ENCODE measurements at places on chromosomes 5 and 9.

DNA sequence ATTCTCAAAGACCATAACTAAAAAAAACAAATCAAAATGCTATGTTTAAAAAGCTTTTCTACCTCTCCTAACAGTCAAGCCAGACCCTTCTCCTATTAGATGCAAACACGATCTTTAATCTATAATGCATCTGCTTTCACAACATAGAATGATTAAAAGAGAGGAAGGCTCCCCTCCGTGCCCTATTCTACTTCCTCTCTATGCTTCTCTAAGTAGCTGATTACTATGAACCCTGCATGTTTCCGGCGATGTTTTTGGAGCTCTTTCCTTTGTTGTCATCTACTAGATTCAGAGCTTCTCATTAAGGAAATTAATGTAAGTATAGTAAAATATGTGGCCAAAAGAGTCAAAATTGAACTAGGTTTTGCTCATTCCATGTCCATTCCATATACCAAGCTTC lies 29.2 kb upstream of the CEP120 start:
- DNase-seq, result no peak

DNA sequence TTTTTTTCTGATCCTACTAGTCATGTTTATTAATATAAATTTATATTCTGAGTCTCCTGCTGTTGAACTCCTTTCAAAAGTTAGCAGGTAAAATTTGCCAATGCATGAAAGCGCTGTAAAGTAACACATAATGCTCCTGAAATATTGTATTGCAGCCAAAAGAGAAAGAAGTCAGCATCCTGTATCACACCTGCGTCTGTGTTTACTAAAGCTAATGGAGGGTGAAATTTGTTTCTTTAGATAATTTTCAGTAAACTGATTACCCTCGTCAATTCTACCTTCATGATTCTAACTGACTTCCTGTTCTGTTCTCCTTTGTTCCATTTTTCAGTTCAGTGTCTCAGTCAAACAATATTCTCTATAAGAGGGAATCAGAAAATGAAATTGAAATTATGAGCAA lies 415.4 kb downstream of the CDH9 start:
- no peak for DNase-seq

GRCh38 chr9:68978066-68978465 lies 35.8 kb downstream of the PRKACG start:
- DNase-seq, result no peak

GRCh38 chr5:93723005-93723404 lies 18.4 kb downstream of the POU5F2 start:
- DNase-seq, result no peak

GRCh38 chr5:30768056-30768690 lies 425.3 kb upstream of the CDH6 start:
- peak; percentile 49 for DNase-seq

- DNase-seq, result peak; percentile 23
Measured at GRCh38 chr5:180049185-180049548, 22.4 kb downstream of the RNF130 start.

DNA sequence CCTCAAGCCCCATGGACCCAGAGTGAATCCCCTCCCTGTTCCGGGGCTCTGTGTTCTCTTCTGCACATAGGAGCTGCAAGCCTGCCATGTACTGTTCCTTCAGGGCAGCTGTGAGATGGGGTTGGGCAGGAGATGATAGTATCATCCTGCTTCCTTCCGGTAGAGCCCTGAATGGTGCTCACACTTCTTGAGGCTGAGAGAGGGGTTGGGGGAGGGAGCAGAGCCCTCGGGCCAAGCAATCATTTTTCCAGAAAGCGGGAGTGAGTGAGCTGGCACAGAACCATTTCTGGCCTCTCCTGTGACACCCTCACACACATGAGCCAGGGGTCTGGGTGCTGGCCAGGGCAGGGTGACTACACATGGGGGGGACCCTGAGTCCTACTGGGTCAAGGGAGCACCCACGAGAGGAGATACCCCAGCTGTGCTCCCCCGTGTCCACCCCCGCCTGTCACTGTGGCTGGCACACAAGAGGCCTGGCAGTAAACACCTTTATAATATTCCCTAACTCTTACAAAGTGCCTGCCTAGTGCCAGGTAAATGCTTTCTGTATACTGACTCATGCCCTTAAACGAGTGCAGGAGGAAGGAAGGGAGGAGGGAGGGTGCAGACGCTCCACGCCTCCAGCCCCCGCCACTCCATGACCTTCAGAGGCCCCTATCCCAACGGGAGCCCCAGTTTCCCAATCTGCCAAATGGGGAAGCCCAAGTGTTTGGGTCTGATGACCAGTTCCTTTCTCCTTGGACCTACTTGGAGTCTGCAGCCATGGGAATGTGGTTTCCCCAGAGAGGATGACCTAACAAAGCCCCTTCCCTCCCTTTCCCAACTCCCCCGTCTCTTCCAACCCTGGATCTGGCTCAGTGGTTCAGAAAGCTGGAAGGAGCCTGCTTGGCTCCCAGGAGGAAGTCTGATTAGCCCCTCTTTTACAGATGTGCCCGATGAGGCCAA lies 15.5 kb downstream of the AKNA start:
- DNase-seq, result no peak

- no peak for DNase-seq
Measured at GRCh38 chr5:102737161-102737560, 17.9 kb upstream of the PAM start.

DNA sequence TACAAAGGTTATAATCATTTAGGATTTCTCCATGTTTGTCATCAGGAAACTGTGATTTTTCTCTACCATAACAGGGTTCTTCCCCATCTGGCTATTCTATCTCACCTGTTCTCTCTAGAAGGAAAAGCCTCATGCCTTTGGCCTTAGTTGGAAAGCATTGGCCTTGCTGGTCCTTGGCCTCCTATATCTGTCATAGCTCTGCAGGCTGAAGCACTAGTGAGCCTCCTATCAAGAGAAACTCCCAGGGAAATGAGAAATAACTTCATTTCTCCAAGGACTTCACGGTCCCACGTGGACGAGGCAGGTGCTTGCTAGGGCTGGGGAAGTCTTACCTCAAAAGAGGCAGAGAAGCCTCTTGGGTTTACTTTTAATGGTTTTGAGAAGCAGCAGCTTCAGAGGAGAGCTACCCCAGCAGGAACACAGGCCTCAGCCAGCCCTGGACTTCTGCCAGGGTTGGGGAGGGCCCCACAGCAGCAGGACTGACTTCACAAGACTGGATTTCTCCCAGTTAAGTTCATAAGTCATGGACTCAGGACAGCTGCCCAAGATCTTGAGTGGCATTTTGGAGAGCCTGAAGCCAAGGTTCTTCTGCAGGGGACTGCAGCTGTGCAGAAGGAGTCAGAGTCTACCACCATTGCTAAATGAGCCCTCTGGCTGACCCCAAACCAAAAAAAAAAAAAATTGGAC lies 15.8 kb upstream of the PSAT1 start:
- DNase-seq, result peak; percentile 91

GRCh38 chr5:97106216-97106581 lies 36.2 kb downstream of the LIX1 start:
- no peak for DNase-seq

GRCh38 chr5:10195301-10195700 lies 54.4 kb downstream of the ATPSCKMT start:
- no peak for DNase-seq

DNA sequence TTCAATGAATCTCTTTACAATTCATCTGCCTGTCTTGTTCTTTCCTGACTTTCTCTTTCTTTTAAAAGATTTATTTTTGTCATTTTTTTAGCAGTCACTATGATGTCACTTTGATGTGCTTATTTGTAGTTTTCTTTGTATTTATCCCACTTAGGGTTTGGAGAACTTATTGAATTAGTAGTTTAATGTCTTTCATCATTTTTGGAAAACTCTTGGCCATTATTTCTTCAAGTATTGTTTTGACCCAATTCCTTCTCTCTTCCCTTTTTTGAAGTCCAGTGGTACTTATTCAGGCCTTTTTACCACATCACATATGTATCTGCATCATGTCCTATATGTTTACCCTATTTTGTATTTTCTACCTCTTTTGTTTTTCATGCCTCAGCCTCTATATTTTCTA lies 48.9 kb upstream of the CCDC112 start:
- no peak for DNase-seq

GRCh38 chr5:159850160-159850559 lies 66.1 kb upstream of the ADRA1B start:
- DNase-seq, result peak; percentile 20

- no peak for DNase-seq
Measured at GRCh38 chr9:30796764-30797163, 1587.7 kb upstream of the ACO1 start.

Measured in adipocyte (in vitro differentiated cells).